NCI-H2081 (cell line): ENCODE measurements at places on chromosomes 11 and 22.

GRCh38 chr11:68049509-68050370 is 10.9 kb downstream of the TCIRG1 start:
- no peak for DNase-seq

DNA sequence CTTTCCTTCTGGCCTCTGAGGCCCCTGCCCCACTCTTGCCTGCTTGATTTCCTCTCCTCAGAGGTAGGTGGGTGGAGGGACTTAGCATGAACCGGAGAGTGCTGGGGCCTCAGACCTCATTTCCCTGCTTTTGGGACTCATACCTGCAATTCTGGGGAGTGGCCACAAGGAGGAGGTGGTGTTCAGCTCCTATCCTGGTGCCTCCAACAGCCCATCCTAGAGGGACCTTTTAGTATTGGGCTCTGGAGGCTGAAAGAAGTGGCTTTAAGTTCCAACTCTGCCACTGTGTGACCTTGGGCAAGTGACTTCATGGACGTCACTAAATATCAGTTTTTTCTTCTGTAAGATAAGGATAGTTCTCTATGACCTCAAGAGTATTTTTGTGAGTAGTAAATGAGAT is 98.6 kb downstream of the KIAA1671 start:
- no peak for DNase-seq

GRCh38 chr11:68843703-68844312 is 2.1 kb upstream of the CPT1A start:
- DNase-seq, result peak; percentile 73

GRCh38 chr22:37331034-37331428 is 48.7 kb downstream of the CYTH4 start:
- DNase-seq, result no peak
